ENCODE measurements at places on chromosomes 11 and 22.
A peak's percentile ranks its signal among the peaks of the same experiment; 100 is the strongest.

- no peak for DNase-seq
Observed at GRCh38 chr11:34812905-34813576, 103.1 kb downstream of the APIP start.

DNA sequence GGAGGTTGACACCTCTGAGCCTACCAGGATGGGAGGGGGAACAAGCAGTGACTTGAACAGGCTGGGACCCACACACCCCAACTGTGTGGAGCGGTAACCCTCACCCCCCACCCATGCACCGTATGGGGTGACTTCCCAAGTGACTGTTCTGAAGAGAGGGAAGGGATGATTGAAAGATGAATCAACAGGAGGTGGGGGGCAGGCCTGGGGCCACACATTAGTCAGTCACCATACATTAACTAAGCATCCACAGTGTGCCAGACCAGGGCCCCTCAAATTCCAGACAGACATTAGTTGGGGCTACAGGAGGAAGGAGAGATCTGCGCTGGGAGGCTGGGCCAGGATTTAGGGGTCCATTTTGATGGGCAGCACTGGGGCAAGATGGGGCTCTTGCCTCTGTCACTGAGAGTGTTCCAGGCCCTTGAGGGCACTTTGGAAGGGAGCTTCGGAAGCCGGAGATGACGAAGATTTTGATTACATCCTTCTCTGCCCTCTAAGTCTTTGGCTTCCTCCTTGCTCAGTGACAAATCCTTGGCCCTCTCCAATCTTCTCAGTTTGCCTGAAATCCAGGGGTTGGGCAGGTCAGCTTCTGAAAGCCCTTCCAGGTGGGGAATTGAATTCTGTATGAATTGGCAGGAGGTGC, 966 bp downstream of the SMTN start:
- DNase-seq = no peak

GRCh38 chr11:99349151-99349673, 328.5 kb downstream of the CNTN5 start:
- DNase-seq = no peak

DNA sequence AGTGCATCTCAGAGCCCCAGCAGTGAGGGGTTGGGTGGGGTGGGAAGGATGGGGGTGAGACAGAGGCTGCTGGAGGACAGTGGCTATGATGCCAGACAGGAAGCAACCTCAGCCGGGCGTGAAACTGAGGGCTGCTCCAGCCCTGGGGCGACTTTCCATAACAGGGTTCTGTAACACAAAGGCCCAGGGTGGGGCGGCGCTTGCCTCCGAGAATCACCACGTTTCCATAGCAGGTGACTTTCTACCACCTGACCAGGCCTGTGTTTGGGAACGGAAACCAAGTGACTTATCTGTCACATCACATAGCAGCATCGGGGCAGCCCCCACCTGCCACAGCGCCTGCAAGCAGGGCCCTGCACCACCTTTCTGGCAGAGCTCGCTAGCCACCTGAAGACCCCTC, 85.8 kb downstream of the TRMU start:
- no peak for DNase-seq

GRCh38 chr11:68999093-68999747, 13.8 kb downstream of the MRGPRF start:
- no peak for DNase-seq

DNA sequence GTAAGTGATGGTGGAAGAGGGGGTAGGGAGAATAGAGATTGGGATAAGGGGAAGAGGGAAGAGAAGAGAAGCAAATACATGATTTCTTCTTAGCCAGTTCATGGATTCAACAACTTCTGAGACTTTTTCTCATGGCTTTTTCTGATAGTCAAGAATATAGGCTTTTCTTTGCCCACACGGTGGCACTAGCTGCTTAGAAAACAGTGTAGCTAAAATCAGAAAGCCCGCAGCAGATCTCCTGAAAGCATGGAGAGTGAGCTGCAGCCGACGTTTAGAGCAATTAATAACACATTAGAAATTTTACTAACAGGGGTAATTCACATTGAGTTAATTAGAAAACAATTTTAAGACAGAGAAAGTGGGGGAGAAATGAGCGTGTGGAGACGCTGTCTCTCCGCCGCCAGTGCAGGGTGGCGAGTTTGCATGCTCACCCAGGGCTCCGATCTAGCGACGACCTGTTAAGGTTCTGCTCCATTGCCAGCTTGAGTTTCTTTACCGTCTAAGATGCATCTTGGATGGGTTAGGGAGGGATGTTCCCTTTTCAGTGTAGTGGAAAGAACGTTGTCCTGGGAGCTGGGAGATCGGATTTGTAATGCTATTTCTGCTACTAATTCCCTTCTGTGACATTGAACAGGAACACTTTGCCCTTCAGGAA, 3.3 kb upstream of the RAG1 start:
- peak; percentile 57 for DNase-seq

GRCh38 chr11:44729713-44730112, 3.0 kb downstream of the TSPAN18 start:
- DNase-seq = no peak

DNA sequence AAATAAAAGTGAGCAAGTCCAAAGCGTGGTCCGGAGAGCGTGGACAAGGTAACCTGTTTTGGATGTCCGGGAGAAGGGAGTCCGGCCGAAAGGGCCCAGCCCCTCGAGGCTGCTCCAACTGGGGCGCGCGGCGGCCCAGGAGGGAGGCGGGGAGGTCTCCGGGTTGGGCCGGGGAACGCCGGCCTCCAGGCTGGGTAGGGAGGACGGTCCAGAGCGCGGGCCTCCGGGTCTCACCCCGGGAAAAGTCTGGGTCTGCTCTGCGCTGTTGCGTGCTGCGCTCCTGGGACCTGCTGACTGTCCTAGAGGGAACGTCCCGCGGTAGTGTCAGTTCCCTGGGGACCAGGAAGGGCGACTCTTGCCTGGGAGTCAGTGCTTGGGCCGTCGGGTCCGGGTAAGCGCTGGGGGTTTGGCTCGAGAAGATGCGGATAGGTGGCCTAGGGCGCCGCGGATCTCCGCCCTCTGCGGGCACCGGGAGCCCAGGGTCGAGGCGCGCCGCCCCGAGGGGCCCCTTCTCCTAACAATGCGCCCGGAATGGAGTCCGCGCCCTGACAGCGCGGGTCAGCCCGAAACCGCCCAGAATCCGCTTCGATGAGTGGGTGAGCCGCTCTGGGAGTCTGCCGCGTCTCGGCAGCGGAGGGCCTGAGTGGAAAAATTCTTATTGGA, 988 bp upstream of the FLI1 start:
- DNase-seq = no peak

DNA sequence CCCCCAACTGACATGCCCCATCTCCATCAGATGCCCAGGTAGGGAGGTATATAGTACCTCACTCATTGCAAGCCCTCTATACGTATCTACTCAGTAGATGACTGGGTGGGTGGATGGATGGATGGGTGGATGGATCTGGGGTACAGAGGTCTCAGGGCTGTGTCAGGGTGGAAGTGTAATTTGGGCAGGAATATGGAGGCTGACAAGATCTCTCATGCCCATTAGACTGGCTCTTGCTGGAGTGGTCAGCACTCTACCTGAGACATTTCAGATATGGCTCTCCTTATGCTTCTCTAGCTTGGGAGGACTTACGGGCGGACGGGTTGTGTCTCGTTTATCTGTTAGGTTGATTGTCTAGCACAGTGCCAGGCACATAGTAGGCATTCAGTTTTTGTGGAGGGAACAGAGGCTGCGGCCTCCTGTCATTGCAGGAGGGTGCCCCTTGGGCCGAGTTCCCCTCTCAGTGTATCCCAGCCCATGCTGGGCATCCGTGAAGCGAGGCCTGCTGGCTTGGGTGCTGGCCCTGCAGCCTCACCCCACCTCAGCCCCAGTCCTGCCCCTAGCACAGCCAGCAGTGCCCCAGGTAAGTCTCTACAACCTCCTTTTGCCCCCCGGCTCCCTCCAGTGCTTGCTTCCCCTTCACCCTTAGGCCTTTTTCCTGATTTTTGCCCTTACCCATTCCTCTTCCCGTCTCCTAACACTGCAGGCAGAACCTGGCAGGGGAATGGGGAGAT, 13.7 kb downstream of the ROBO3 start:
- no peak for DNase-seq

DNA sequence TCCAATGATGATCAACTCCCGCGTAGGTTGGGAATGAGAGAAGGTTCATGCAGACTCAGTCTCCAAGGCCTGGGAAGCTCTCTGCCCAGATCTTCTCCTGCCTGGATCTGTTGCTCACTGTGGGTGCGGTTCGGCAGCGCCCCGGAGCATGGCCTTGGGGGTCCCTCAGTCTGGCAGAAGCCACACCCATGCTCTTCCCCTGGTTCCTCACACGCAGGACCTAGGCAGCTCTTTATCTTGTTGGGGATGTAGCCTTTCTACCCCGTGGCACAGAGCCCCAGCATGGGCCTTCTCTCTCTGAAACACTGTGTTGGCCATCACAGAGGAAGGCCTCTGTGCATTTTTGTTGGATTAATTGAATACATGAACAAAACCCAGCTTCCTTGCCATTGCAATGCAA, 1461.6 kb downstream of the BRD1 start:
- no peak for DNase-seq

GRCh38 chr11:2750682-2751522, 51.1 kb upstream of the KCNQ1OT1 start:
- no peak for DNase-seq

All from NCI-H510A treated with DMSO at 0.1 percent for 48 hours (cell line).